Fibroblast of skin of right biceps (primary cell): ENCODE measurements at places on chromosomes 5 and 9.

- DNase-seq, result peak; percentile 10
Observed at GRCh38 chr9:124749781-124750180, 21.3 kb downstream of the NR6A1 start.

- DNase-seq, result no peak
Observed at GRCh38 chr5:73701566-73701965, 75.6 kb downstream of the ARHGEF28 start.

DNA sequence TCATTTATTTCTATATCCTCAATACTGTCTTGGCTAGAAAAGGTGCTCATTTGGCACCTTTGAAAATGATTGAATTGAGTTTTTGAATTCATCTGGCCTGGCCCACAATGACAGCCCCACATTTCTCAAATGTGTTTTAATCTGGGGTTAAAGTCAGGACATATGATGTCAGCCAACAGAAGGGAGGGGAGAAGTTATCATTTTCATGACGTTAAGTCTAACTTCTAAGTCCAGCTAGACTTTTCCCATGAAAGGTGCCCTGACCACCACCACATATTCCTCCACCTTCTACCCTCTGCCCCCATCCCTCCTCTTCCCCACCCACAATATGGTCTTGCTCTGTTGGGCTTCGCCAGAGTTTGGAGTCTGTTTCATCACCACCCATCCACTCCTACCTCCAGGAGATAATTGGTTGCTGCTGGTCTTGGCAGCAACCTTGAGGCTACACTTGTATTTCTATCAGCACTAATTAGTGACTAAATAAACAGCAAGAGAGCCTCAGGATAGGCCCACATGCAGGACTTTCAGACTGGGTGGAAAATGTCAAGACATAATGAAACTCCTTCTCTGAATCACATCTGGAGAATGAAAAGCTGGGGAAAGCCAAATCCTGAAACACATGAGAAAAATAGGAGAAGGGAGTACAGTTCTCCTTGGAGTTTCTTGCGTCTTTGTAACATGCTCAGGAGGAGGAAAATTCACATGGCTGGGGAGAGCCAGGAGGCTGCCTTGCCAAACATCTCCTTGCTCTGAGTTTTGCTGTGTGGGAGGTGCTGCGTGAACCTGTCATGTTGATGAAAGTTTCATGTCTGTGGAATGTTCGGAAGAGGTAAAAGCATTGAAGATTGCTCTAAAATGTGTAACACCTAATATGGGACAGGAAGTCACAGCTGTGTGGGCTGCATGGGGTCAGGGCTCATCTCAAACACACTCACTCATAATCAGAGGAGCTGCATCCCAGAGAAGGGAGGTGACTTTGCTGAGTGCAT, 544.7 kb upstream of the KLF4 start:
- peak; percentile 54 for DNase-seq

- peak; percentile 68 for DNase-seq
Observed at GRCh38 chr9:110950041-110950645, 88.1 kb downstream of the LPAR1 start.

DNA sequence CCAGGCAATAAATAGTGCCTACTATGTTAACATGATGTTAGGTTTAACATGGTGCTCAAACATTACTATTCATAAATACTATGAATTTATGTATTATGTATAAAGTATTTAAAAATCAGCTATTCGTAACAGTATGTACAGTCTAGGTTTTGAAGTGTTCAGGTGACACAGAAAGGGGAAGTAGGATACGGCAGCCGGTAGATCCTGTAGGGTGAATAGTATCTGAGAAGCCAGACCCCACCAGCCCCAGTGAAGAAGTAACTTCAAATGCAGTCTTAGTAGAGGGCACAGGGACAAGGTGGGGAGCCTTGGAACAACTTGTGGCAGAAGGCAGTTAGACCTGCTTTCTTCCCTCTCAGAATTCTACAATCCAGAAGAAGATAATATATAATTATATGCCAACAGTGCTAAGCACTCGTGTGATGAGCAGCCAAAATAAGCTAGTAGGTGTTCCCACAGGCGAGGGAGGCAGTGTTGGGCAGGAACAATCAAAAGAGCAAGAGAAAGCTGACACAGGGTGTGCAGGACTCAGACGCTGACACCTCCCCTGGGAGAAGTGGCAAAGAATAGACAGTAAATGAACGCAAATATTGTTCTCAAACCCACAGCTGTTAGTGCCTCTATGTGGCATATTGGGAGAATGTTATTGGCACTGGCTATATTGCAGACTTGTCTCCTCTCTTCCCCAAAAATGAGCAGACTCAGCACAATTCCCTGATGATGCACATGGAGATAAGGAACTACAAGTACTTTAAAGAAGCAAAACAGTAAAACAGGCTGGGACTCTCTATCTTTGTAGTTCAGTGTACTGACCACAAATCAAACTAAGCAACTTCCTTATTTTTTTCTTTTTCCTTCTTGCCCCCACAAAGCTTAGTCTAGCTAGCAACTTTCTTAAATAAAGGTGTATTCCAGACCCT, 4.6 kb downstream of the ZNF367 start:
- no peak for DNase-seq

- DNase-seq, result no peak
Observed at GRCh38 chr9:75967556-75967955, 77.1 kb downstream of the PCSK5 start.

DNA sequence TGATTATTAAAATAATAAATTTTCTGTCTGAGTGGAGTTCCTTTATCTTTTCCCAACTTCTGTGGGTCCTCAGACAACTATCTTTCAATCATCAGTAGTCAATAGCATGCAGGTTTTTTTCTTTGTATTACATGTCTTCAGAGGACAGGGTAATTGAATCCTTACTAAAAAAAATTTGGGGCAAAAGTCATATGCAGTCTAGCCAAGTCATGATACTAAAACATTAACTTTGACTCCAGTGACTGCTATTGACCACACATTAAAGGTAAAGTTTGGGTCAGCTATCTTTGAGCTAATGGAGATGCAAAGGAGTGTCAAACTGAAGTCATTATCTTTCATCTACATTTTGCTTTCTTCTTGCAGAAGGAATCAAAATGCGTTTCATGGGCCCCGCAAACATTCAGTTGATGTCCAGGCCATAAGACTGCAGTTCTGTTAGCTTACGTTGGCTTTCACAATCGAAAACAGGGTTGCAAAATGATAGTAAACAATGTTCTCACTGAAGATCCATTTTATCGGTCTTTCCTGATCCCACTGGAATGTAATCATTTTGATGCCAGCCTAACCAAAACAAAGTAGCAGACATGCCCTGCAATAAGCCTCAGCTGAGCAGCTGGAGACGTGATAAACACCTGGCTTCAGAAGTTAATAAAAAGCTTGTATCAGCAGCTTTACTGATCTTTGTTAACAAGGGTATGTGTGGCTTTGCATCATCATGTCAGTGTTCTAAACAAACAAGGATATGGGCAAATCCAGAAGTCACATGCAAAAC, 186.1 kb upstream of the PRLR start:
- DNase-seq, result no peak

- DNase-seq, result peak; percentile 69
Observed at GRCh38 chr5:65811004-65811403, 89.0 kb downstream of the NLN start.

DNA sequence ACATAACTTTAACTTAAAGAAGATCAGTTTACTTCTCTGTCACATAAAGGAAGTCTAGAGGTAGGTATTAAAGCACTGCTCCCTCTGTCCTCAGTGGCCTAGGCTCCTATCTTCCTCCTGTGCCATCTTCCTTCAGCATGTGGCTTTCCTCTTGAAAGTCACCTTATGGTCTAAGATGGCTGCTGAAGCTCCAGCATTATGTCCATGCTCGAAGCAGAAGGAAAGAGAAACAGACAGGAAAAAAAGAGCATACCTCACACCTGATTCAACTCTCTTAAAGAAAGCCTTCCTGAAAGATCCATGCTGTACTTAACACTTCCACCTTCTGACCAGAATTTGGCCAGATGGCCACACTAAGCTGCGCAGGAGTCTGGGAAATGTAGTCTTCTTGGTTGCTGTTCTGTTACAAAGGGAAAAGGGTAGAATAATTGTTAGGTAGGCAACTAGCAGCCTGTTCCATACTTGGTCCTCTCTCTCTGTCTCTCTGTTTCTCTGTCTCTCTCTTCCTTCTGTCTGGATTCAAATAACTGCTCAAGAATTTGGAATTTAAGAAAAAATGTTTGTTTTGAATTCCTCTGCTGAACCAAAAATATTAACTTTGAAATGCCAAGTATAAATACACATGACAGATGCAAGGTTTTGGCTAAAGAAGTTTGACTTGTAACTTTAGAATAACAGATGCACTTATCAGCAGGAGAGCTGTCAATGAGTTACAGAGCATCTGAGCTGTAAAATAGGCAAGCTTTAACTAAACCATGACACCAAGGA, 16.0 kb downstream of the TMEM174 start:
- DNase-seq, result peak; percentile 72

GRCh38 chr5:573206-573605, 38.9 kb upstream of the CEP72 start:
- DNase-seq, result no peak

- DNase-seq, result no peak
Observed at GRCh38 chr5:117761186-117761585, 1186.6 kb upstream of the SEMA6A start.

DNA sequence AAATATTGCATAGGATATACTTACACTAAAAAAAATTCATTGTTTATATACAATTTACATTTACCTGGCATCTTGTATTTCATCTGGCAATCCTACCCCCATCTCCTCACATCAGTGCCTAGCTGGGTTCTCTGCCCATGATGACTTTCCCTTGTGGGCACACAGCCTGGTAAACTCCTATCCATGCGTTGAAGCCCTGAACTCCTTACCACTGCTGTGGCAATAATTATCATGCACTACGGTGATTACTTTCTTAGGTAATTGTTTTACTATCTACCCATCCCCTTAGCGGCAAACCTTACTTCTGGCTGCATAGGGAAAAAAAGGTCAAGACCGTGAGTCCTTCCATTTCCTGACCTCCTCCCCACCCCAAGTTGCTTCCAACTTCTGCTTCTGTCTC, 63.6 kb upstream of the DAB2IP start:
- DNase-seq, result no peak

- peak; percentile 72 for DNase-seq
Observed at GRCh38 chr5:39194466-39195136, 24.8 kb downstream of the FYB1 start.

- peak; percentile 54 for DNase-seq
Observed at GRCh38 chr5:127358740-127359139, 68.1 kb downstream of the MEGF10 start.

DNA sequence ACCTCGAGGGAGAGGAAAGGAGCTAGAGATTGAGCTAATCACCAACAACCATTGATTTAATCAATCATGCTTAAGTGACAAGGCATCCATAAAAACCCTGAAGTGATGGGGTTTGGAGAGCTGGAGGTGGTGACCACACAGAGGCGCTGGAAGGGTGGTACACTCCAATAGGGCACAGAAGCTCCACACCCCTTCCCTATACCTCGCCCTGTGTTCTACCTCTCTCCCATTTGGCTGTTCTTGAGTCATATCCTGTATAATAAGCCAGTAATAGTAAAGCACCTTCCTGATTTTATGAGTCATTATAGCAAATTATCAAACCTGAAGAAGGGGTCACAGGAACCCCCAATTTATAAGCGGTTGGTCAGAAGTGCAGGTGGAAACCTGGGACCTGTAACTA, 18.3 kb downstream of the ACTL7B start:
- DNase-seq, result peak; percentile 44

DNA sequence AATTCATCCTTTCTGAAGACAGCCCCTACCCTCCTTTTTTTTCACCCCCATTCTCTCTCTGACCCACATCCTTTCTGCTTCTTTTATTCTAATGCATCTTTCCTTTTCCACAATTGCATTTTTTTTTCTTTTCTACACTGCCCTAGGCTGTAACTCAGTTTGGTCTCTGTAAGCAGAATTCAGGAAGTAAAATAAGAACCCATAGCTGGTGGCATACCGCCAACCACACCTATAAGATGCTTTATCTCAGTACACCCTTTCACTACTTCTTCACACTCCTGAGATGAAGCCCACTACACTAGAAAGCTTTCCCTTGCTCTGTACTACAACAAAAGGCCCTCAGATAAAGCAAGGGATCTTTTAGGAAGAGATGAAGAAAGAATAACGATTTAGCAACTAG, 16.1 kb upstream of the TSSK1B start:
- DNase-seq, result no peak

GRCh38 chr9:16267281-16268066, 603.0 kb downstream of the BNC2 start:
- DNase-seq, result peak; percentile 71

- DNase-seq, result no peak
Observed at GRCh38 chr5:111472096-111472495, 40.2 kb downstream of the STARD4 start.

GRCh38 chr5:36741128-36741527, 134.7 kb downstream of the SLC1A3 start:
- DNase-seq, result no peak

- no peak for DNase-seq
Observed at GRCh38 chr5:13179407-13180087, 764.9 kb downstream of the DNAH5 start.

- DNase-seq, result peak; percentile 49
Observed at GRCh38 chr9:70303268-70303667, 44.5 kb downstream of the SMC5 start.

DNA sequence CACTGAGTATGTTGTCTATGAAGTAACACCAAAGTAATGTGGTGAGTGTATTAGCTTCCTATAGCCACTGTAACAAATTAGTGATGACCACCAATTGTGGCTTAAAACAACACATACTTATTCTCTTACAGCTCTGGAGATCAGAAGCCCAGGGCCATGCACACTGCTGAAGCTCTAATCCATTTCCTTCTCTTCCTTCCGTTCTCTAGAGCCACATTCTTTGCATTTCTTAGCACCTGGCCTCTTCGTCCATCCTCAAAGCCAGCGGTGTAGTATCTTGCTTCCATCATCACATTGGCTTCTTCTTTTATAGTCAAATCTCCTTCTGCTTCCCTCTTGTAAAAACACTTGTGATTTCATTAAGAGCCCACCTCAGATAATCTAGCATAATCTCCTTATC, 230.3 kb upstream of the RFX3 start:
- DNase-seq, result no peak

GRCh38 chr9:127013597-127013996, 99.0 kb downstream of the RALGPS1 start:
- DNase-seq, result peak; percentile 38

GRCh38 chr9:98810102-98810842, 2.8 kb downstream of the GALNT12 start:
- DNase-seq, result no peak

GRCh38 chr5:136016945-136017530, 11.8 kb upstream of the TGFBI start:
- peak; percentile 100 for DNase-seq

DNA sequence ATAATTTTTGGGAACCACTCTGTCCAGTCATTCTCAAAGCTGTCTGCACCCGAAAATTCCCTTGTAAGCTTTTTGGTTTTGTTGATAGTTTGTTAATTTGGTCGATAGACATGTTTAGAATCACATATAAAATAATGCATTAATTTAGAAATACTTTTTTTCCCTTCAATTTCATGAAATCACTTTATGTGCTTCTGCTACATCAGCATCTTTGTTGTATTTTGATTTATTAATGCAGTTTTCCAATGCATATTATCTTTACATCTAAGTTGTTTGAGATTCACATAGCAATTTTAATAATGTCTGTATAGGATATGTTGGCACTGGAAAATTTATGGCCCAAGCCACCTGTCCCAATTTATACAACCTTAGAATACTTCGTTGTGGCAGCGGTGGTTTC, 60.6 kb upstream of the SV2C start:
- no peak for DNase-seq
